Activated CD4-positive, alpha-beta memory T cell treated with anti-CD3 and anti-CD28 coated beads for 36 hours (primary cell): ENCODE measurements at places on chromosomes 12 and 14. TPM values are rescaled to one million over a fixed set of nuclear protein-coding genes. Genes with fewer than 3 reads are reported as not detected.

DNA sequence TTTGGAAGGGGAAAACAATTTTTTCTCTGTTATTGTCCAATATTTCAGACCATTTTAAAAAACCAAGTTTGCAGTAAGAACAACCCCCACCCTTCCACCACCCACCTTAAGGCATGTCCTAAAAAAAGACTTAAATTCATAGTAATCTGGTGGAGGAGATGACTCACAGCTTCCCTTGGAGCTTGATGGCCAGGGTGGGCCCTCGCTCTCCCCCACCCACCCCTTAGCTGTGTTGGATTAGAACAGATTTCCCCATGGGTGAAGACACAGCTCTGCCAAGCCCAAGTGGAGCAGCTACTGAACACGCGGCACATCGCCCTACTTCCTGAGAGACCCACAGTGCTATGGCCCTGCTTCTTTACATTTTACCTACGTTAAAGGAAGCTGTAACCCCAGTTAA, 140.3 kb downstream of the GCH1 start:
- no peak for DNase-seq

Gene GPR137C
- 0.19 TPM for total RNA-seq

- DNase-seq = no peak
Measured at GRCh38 chr14:21084998-21085853, 13.2 kb downstream of the ZNF219 start.

Gene INHBC
- not detected for total RNA-seq

Gene SLC6A15
- 0.12 TPM for total RNA-seq

- no peak for DNase-seq
Measured at GRCh38 chr12:1544996-1545700, 49.2 kb downstream of the FBXL14 start.

Gene DEPDC4
- total RNA-seq = 3.5 TPM

DNA sequence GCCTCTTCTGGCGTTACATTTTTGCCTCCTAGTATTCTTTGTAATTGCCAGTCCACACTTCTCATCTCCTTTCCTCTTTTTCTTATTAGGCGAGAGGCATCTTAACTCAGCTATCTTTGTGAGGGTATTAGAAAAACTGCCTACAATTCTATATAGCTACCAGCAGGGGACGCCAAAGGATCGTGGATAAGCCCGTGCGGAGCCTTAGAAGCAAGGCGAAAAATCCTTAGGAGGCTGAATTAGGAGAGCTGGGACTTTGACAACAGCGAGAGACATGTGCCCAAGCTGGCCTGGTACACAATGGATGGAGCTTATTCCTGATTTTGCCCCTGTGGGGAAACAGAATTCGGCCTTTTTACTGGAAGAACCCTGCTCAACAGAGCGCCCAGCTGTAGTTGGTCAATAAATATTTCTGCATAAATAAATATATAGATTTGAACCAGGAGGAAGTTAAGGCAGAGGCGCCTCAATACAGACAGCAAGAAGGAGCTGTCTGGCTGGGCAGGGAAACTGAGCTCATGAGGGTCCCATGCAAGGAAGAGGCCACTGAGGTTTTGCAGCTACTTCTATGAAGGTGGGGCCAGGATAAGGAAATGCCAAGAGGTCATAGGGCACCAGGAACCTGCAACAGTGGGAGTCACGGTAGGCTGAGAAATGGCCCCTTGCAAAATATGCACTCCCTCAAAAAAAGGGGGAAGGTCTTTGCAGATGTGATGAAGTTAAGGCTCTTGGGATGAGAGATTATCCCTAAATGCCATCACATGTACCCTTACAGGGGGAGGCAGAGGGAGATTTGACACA, 14.6 kb upstream of the RBM19 start:
- peak; percentile 43 for DNase-seq

DNA sequence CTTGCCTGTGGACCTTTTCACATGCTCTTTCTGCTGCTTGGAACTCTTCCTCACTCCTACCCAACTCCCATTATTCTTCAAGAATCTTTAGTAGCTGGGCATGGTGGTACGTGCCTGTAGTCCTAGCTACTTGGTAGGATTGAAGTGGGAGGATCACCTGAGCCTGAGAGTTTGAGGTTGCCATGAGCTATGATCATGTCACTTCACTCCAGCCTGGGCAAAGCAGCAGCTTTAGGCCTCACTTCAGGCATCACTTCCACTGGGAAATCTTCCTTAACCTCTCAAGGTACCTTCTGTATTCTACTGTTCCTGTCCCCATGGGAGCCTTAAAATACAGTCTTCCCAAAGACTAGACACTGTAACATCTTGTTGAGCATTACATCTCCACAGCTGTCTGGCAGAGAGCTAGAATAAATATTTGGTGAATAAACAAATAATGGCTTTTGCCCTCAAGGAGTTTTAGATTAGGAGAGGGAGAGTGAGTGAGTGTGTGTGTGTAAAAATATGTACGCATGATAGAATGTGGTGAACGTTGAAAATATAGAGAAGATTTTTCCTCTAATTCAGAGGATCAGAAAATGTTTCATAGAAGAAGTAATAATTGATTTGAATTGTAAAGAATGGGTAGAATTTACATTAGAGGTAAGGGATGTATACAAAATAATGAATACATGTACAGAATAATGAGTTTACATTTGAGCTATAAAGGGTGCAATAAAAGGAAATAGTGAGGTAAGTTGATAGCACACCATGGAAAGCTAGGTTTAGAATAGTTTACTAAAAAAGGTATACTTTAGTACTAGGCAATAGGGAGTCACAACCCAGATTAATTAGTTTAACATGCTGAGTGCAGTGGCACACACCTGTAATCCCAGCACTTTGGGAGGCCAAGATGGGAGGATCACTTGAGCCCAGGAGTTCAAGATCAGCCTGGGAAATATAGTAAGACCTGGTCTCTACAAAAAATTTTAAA, 29.2 kb upstream of the BMAL2 start:
- DNase-seq = no peak

Gene DNAJC22
- total RNA-seq = not detected

Gene CIT
- total RNA-seq = 61.7 TPM

DNA sequence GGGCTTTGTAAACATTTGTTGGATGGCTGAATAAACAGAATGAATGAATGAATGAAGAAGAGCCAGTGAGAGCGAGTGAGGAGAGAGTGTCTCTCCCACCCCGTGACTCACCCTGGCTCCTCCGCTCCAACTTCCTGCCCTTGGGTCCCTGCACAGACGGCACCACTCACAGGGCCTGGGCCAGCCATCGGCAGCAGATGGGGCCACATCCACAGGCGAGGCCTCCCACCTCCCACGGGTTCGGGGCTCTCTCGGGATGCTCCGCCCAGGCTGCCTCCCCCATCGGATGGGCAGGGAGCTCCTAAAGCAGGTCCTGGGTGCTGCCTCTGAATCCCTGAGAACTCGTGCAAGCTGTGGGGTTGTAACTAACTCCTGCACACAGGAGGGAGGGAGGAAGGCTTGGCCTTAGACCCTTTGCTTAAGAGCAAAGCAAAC, 41.3 kb downstream of the CCNK start:
- no peak for DNase-seq

- DNase-seq = peak; percentile 53
Measured at GRCh38 chr14:54893151-54893760, 9.4 kb downstream of the GCH1 start.

- DNase-seq = no peak
Measured at GRCh38 chr14:99772371-99773283, 20.6 kb upstream of the EML1 start.

GRCh38 chr14:90758959-90759358, 57.3 kb downstream of the TTC7B start:
- DNase-seq = peak; percentile 30

GRCh38 chr12:52903285-52903854, 1.5 kb downstream of the KRT8 start:
- peak; percentile 69 for DNase-seq

DNA sequence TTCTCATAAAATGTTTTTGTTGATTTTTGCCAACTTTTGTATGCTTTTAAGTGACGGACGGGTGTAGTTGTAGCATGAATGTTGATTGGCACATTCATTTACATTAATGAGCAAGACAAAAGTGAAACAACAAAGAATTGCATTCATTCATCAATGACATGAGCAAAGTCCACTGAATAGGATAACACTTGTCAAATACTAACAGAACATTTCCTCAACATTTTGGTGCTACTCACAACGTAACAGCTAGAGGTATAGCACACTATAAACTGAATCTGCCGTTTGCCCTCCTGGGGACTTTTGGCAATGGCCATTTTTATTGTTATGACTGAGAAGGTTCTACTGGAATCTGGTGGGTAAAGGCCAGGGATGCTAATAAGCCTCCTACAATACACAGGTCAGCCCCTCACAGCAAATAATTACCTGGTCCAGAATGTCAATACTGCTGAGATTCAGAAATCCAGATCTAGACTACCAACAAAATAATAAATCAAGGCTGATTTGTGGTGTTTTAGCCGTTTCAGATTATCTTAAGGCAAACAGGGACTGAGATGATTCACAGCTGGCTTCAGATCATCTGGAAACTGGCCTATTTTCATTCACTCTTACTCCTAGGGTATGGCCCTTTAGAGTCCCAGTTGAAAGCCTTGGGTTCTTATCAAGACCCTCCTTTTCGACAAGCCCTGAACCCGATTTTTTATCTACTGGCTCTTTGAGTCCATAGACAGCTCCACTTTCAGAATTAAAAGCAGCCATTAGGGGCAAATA, 22.5 kb upstream of the CDKN3 start:
- DNase-seq = no peak

DNA sequence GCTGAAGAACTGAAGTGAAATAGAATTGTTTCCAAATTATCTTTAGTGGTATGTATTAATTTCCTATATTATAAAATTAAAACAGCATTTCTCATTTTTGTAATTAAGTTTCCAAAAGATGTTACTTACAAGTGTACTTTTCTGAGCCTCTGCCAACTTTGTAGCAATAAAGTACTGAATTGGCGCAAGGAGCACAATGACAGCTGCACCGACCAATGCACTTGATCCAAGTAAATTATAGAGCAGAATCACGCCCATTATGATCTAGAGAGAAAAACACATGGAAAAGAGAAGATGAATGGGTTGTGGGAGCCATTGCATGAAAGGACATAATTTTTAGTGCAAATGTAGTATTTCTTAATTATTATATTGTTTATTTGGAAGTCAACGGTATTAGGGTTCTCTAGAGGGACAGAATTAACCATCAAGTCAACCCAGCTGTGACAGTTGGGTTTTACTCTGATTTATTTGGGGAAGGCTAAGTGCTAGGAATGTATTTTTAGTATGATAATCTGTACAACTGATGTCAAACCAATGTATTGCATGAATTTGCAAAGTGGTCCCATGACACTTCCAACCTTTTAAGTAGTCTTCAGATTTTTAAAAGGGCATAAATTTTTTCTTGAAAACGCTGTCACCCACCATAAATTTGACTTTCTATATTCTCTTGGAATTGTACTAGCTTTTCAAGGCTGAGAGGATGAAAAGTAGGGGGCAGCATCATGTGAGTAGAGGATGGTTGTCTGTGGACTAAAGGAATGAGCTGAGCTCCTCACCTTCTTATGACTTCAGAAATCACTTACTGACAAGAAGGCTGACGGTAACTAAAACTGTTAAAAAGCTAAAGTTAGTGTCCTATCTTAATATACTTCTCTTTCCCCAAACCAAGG, 33.0 kb downstream of the ABCC9 start:
- DNase-seq = no peak

Gene RAB15
- 4.8 TPM for total RNA-seq

Gene DTX1
- total RNA-seq = 11.0 TPM

GRCh38 chr14:53569446-53569845, 387.2 kb downstream of the BMP4 start:
- DNase-seq = no peak

- no peak for DNase-seq
Measured at GRCh38 chr12:125064492-125064891, 743 bp upstream of the AACS start.

Gene FBLN5
- total RNA-seq = 1.9 TPM

Gene ACSS3
- total RNA-seq = not detected

DNA sequence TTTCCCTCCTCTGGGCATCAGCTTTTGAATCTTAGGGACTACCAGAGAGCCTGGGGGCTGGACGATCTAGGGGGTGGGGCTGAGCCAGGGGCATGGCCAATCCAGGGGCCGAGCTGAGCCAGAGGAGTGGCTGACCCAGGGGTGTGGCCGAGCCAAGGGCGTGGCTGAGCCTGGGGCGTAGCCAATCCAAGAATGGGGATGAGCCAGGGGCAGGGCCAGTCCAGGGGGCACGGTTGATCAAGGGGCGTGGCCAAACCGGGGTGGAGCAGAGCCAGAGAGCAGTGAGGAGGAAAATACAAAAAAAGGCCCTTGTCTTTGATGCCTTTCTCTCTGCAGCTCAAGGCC, 219.3 kb upstream of the NOS1 start:
- no peak for DNase-seq

- no peak for DNase-seq
Measured at GRCh38 chr14:33282331-33283230, 343.9 kb downstream of the NPAS3 start.

Gene SLC25A47
- total RNA-seq = not detected

- peak; percentile 88 for DNase-seq
Measured at GRCh38 chr14:92951912-92952471, 29.0 kb downstream of the CHGA start.

Gene OR10G2
- not detected for total RNA-seq

DNA sequence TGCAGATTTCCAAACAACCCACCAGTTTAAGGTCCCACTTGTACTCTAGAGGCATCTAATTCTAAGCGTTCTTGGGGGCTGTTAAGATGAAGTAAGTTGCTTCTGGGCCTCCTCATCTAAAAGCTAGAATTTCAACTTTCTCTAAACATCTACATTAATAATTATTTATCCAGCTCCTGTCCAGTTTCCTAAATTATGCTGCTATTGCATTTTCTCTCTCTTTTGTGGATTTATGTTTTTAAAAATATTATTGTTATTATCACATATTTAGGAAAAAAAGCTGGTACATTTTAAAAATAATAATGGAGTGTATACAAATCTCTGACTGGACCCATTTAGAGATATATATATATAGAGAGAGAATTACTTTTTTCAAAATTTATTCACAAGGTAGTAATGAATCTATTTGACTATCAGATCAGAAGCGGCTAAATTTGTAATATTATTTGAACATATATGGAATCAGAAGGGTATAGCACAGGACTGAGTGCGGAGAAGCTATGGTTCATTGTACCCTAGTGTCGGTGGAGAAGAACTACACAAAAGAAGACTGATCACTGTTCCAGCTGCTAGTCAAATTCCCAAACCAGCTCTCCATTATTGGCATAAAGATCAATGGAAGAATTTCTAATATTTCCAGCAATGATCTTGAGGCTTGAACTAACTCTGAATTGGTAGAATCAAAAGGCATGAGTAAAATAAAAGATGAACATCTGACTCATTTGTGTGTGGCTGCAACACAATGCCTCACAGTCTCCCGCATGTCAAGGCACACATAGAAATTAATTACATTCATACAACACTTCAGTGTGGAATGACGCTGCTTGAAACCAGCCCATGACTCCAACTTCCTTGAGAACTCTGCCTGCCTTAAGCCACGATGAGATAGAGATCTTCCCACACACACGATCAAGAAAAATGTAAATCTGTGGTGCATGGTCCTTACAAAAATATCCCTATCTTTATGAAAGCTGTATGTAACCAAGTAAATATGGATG, 433.4 kb upstream of the OR4E1 start:
- no peak for DNase-seq

Gene PRR4
- not detected for total RNA-seq

Gene E2F7
- 6.0 TPM for total RNA-seq
